ENCODE measurements at places on chromosomes 4 and X.

DNA sequence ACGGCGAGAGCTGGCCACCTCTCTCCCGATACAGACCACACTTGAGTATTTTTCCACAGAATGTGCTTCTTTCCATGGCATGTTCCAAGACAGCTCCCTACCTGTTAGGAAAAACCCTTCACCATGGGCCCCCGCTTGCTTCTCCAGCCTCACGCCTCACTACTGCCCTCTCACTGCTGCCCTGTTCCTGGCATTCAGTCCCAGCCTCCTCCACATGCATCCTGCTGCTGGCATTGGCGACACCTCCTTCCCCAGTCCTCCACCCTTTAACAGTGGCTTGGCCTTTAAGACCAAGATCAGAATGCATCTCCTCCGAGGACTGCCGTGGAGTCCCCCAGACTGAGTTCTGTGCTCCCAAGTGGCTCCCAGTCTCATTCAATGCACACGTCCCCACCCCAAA is 10.7 kb downstream of the PNMA6F start:
- DNase-seq: no peak

DNA sequence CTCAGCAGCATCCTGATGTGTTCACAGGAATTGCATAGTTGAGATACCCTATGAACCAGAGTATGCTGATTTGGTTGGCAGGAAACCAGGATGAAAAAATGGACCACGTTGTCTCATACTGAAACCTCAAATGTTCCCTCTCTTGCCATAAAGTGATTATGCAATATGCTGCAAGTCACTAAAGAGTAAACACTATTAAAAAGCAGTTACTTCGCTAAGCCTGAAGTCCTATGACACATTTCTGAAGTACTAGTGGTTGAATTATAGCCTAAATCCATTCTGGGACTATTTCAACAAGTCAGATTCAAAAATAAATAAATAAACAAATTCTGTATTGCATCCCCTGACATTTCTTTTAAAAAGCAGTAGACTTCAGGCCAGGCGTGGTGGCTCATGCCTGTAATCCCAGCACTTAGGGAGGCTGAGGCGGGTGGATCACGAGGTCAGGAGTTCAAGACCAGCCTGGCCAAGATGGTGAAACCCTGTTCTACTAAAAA is 106.0 kb upstream of the NAP1L5 start:
- no peak for DNase-seq

DNA sequence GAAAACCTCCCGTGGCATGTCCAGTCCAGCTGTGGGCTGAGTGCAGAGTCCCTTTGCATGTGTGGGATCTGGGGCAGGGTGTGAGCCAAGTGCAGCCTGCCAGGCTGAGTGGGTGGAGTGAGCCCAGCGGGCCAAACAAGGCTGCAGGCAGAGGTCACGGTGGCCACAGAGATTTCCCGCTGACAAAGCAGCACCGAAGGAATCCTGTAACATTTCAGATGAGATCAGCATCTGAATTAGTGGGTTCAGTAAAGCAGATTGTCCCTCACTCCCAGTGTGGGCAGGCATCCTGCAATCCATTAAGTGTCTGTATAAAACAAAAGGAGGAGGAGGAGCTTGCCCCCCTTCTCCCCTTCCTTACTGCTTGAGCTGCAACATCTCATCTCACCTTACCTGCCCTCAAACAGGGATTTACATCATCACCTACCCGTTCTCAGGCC is 324.4 kb downstream of the FAT4 start:
- DNase-seq: no peak

DNA sequence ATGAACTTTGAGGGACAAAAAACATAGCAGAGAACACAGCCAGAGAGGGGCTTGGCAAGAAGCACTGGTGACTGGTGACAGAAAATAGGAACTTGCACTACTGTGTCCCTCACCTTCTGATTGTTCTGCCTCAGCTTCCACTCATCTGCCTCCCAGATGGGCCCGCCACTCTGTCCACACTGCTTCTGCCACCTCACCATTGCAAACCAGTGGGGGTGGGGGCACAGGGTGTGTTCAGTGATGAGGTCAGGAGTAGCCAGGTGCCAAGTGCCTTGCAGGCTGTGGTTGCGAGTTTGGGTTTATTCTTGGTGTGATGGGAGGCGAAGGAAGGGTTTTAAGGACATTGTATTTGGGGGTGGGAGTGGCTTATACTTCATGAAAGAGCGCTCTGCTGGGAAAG is 9.1 kb upstream of the UBA1 start:
- no peak for DNase-seq

- DNase-seq: no peak
Observed at GRCh38 chr4:162343967-162344366, 180.2 kb upstream of the FSTL5 start.

GRCh38 chr4:14404730-14405129 is 597.6 kb upstream of the CPEB2 start:
- DNase-seq: no peak

DNA sequence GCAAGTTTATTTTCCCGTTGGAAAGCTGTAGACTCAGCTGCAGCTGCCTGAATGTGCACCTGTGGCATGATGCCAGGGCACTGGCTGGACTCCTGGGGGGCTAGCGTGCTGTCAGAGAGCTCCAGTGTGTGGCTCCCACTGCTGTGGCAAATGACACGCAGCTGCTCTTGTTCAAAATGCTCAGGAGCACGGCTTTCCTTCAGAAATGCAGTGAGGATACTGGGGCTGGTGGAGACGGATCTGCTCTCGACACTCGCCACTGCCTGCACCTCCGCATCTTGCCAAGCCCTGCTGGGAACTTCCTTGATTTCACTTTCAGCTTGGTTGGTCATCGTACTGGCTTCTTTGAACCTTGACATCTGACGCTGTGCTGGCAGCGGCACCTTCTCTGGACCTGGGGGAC is 58.7 kb downstream of the GPRIN3 start:
- no peak for DNase-seq

- DNase-seq: no peak
Observed at GRCh38 chr4:10343656-10344055, 113.6 kb downstream of the ZNF518B start.

- no peak for DNase-seq
Observed at GRCh38 chr4:36614011-36614410, 332.6 kb downstream of the DTHD1 start.
